ENCODE measurements at places on chromosomes 7 and 10. TPM values are rescaled to one million over a fixed set of nuclear protein-coding genes. Genes with fewer than 3 reads are reported as not detected.

DNA sequence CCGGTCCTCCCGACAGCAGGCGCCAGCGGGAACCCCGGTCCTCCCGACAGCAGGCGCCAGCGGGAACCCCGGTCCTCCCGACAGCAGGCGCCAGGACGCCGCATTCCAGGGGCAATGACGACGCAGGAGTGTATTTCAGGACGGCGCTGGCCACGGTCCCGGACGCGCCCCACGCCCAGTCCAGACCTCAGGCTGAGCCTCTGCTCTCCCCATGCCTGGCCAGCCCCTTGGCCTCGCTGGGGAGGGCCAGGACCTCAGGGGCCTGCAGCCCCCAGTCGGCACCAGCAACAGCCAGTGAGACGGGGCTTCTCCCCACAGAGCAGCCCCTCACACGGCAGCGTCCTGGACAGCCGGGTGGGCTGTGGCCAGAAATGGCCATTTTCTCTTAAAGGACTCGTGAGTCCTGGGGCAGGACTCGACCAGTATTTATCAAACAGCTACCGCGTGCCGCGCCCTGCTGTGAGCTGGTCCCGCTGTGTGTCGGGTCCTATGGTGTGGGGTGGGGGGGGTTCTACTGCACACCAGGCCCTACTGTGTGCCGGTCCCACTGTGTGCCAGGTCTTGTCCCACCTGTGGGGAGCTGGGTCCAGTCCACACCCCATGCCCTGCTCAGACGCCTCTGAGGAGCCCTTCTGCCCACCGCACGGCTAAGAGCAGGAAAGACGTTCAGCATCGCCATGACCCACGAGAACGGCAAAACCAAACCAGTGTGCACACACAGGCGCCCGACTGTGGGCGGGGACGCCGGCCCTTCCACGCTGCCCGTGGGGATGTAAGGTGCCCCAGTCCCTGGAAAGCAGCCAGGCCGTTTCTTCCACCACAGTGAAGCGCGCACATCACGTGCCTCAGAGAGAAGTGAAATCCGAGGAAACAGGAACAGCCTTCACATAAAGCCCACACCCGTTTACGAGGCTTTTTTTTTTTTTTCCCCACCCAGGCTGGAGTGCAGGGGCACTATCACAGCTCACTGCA, 33.3 kb downstream of the GET4 start:
- DNase-seq = peak; percentile 43

The LIPJ gene
- 0.21 TPM for total RNA-seq

The CHAT gene
- total RNA-seq = not detected

DNA sequence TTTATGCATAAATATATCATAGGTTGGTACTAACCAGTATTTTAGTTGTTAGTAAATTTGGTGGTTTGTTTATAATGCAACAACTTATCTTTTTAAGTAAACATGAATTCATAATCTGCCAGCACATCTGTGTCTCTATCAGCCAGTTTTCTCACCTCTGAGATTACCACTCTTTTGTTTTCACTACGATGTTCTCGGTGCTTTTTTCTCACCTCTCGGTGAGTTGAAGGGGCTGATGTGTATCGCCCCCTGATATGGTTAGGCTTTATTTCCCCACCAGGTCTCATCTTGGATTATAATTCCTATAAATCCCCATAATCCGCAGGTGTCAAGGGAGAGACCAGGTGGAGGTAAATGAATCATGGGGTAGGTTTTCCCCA, 114.1 kb downstream of the CAMK1D start:
- DNase-seq = no peak

DNA sequence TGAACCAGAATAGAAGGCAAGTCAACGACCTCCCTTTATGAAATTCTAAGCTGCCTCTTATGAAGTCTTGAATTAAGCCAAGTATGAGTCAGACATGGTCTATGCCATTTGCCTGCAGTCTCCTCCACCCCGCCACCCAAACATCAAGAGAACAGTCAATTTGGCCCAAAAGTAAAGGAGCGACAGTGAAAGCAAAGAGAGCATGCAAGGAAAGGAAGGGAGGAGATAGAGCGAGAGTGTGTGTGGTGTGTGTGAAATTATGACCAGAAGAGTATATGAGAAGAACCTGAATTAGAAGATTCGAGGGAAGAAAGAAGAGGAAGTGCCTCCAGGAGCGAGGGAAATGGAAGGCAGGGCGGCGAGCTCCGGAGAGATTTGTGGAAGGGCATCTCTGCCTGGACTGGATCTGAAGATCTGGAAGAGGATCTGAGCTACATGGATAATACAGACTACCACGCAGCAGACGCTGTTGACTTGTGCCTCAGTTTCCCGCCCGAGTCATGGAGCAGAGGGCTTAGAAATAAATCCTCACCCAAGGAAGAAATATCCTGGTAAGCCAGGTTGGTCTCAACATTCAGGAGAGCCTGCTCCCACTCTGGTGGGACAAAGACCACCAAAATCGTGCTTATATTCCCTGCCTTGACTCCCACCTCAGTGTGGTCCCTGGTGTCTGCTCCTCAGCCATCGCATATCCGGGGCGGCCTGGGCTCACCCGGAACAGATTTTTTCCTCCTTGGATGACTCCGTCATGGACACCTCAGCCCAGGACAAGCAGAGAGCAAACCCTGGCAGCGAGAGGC, 459 bp downstream of the ZDHHC6 start:
- peak; percentile 8 for DNase-seq
